GM12892 (cell line): ENCODE measurements at places on chromosomes 7 and 10.

DNA sequence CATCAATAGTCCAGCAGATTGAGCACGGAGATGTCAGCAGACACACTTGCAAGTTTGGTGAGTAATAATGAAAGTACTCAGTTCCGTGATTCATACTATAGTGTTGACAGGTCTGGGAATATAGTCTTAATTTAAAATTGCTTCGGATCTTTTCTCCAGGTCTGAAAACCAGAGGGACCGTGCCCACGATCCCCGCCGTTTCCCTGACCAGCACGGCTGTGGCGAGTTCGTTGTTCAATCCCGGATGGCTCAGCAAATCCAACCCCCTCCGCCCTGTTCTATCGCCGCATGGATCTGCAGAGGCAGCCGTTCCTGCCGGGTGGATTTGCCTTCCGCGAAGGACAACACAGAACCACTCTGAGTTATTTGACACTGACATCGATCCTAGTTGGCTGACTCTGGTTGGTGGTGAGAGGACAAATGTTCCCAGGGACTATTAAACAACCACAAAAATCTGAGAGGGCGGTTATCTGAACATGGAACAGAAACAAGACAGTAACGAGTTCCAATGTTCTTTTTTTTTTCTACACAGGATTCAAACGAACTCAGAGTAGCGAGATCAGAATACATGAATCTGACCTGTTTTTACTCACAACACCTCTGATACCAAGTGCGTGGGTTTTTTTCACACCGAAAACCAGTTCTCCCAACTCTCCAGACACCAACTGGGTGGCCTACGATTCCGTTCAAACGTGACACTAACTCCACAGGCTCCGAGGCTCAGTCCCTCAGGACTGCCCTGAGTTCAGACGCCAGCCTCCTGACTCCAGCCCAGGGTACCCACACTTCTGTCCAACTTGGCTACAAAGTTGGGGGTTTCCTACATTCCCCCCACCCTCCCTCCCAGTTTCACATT lies 52.7 kb downstream of the RBM17 start:
- peak; percentile 52 for DNase-seq

- DNase-seq = no peak
These were observed 2.4 kb downstream of the PMPCB start for GRCh38 chr7:103299660-103300059.

DNA sequence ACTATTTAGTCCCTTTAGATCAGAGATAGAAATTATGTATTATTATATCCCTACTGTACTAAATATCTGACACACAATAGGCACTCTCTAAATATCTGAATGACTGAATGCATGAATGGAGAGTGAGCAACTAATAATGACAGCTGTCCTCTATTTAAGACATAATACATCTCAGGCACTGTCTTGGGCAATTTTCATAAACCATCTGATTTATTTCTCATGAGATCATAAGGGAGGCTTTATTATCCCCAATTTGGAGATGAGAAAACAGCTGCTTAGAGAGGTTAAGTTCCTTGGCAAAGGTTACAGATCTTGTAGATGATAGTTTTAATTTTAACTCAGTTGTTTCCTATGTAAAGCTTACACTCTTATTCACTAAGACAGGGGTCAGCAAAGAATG lies 570.6 kb downstream of the GRM8 start:
- no peak for DNase-seq

- DNase-seq = no peak
These were observed 67.8 kb downstream of the ZNRF2 start for GRCh38 chr7:30352169-30352568.

GRCh38 chr10:110352930-110353243 lies 48.2 kb upstream of the SMNDC1 start:
- no peak for DNase-seq

- DNase-seq = no peak
These were observed 535 bp downstream of the ASAH2B start for GRCh38 chr10:50740293-50740648.

- DNase-seq = no peak
These were observed 154.6 kb downstream of the ZNF438 start for GRCh38 chr10:30877111-30877510.

DNA sequence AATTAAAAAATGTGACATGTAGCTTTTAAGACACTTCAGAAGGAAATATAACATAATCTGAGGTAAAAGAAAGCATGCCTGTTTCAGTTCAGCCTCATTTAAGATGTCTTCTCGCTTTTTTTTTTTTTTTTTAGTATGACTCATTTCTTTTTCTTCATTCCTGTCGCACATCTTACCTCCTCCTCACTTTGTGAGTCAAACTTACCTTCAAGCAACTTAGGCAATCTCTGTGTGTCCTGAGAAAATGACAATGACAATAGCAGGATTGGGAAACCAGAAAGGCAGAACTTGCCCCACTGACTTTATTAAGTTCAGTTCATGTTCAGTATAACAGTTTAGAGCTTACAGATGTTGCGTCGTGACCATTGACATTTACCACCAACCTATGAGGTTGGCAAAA lies 7.7 kb downstream of the PTN start:
- no peak for DNase-seq
